Mucosa of descending colon (tissue), 3 donors: ENCODE measurements at places on chromosomes 13 and 19. TPM values are rescaled to one million over a fixed set of nuclear protein-coding genes. Genes with fewer than 3 reads are reported as not detected.
A peak's percentile ranks its signal among the peaks of the same experiment; 100 is the strongest.

- DNase-seq = no peak
Observed at GRCh38 chr19:19544954-19545591, 7.0 kb downstream of the CILP2 start.

GRCh38 chr19:7230826-7231225 lies 63.4 kb downstream of the INSR start:
- no peak for DNase-seq

DNA sequence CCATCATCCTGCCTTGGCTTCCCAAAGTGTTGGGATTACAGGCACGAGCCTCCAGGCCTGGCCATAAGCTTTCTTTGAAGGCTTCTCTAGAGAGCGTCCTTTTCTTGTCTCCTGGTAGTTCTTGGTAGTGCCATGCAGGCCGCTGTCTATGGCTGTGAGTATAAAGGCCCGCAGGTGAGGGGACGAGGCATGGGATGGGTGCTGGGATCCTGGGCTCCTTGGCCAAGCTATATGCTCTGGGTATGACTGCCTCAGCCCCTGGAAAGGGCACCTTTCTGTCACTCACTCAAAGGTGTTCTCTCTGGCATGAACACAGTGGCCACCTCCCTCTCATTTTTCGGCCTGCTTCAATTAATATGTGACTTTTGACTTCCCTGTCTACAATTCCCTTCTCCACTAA lies 6.3 kb upstream of the ABCC4 start:
- DNase-seq = no peak

GRCh38 chr19:50290775-50291174 lies 38.4 kb downstream of the KCNC3 start:
- DNase-seq = no peak

GRCh38 chr19:50187937-50188336 lies 15.5 kb upstream of the MYH14 start:
- peak; percentile 82 for DNase-seq

GRCh38 chr19:58332697-58333096 lies 5.9 kb downstream of the ZSCAN22 start:
- no peak for DNase-seq

- peak; percentile 19 for DNase-seq
Observed at GRCh38 chr19:42531313-42531712, 3.0 kb upstream of the CEACAM1 start.

- DNase-seq = no peak
Observed at GRCh38 chr13:64936879-64937278, 2293.3 kb downstream of the PCDH9 start.

DNA sequence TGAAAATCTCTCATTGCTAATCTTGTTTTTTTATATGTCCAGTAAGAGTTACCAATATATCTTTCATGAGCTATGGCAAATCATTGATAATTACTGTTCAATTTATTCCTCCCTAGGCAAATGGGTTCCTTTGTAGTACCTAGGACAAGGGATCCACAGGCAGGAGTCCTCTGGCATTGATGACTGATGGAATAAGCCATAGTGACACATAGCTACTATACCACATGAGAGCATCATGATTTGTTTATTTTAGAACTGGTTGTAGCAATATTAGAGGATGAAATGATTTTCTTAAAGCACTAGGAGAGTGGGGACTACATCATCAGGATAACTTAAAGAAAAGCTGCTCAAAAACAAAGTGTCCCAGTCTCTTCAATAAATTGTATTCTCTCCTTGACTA lies 21.7 kb upstream of the MAB21L1 start:
- DNase-seq = no peak

- no peak for DNase-seq
Observed at GRCh38 chr19:33248954-33249613, 23.4 kb upstream of the SLC7A10 start.

- DNase-seq = peak; percentile 96
Observed at GRCh38 chr19:45994998-45995714, at the start of gene CCDC61. TSS of gene CCDC61 (plus strand) at chr19:45995467. CDS start at chr19:46003019, 7,552 bp downstream.

- DNase-seq = no peak
Observed at GRCh38 chr19:6185835-6186834, 50.7 kb downstream of the ACSBG2 start.

DNA sequence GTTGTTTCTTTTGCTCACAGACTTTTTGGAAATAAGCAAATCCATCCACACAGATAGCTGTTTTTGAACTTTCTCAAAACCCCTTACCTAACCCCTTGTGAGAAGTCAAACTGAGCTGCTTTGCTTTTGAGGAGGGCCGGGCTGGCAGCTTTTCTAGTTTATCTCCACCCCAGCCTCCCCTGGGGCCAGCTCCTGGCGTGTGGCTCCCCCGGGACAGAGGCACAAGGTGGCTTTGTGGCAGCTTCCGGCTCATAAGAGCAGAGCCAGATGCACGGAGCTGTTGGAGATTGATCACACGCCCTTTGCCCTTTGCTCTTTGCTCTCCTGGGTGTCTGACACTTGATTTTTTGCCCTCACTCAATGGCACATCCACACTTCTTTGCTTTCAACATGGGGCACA lies 24.9 kb upstream of the RNF113B start:
- DNase-seq = no peak

DNA sequence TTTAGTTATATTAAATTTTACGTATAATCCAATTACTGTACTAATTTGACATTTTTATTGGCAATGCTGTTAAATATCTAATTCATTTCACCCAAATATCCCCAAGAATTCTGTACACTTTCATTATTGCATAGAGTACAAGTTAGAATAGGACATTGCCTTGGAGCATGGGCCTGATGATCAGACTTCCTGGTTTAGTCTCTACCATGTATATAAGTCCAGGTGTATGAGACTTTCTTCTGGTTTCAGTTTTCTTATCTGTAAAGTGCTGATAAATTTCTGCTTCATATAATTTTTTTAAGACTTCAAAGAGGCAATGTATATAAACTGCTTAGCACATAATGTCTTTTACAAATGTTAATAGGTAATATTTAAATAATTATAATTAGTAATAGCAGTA lies 179.4 kb downstream of the KLF12 start:
- no peak for DNase-seq

Gene OLFM2
- 5.7 TPM for total RNA-seq

Gene ATP12A
- not detected for total RNA-seq

Gene GFY
- not detected for total RNA-seq

Gene ZNF560
- total RNA-seq = not detected

Gene CEACAM3
- 3.9 TPM for total RNA-seq

Gene ATP7B
- 11.3 TPM for total RNA-seq
